Mammary epithelial cell (primary cell): ENCODE measurements at places on chromosomes 11 and 22.

GRCh38 chr11:102007567-102008437, 39.4 kb upstream of the CFAP300 start:
- DNase-seq, result peak; percentile 59

- DNase-seq, result no peak
Measured at GRCh38 chr11:79358258-79358657, 82.6 kb downstream of the TENM4 start.

DNA sequence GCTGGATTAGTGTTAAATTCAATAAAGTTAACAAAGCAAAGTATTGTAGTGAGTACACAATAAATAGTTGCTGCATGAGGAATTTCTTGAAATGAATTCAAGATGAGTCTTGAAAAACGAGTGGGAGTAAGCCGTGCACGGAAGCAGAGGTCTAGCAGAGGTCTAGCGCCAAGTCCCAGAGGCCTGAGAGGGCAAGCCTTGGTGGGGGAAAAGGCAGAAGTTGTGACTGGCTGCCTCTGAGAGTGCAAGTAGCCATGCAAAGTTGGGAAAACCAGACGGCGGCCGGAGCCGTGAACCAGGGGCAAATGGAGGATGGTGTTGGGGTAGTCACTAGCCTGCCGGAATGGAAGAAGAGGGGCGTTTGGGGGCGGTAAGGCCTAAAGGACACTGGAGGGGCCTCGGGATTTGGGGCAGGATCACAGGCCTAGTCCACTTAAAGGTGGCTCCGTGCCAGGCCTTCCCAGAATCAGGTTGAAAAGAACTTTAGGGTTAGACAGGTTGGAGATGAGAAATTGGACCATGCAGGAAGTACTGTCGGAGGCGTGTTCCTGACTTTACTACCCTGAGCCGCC, 379 bp upstream of the SLC3A2 start:
- DNase-seq, result peak; percentile 78

GRCh38 chr11:126305699-126306098, 1.8 kb downstream of the DCPS start:
- no peak for DNase-seq

DNA sequence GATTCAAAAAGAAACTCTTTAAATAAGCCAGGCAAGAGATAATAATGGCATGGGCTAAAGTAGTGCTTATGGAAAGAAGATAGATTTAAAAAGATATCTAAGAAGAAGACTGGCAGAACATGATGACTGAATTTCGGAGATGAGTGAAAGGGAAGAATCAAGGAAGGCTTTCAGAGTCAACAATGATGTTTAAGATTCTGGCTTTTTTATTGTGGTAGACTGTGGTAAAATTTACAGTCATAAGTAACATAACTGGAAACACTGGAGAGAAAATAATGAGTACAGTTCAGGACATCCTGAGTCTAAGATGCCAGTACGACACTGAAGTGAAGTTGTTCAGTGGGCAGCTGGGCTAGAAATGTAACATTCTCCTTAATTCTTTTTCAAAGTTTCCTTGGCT, 85.2 kb downstream of the PHF21A start:
- no peak for DNase-seq

DNA sequence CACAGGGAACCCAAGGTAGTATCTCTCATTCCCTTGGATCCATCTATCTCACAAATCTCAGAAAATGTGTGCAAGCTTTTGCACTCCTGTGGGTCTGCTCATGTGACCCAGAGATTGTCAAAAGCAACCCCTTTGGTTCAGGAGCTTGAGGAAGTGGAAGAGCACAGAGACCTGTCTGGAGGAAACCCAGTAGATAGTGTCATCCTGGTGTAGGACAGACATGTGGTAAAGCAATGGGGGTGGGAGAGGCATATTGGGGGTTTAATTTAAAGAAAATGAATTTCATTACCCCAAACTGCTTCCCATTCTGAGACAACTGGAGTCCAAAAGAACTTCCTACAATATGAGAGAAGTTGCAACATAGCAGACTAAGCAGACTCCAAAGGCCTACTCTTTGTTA, 5.8 kb upstream of the MS4A14 start:
- DNase-seq, result no peak

- no peak for DNase-seq
Measured at GRCh38 chr11:90407350-90407749, 184.5 kb upstream of the CHORDC1 start.

GRCh38 chr22:47495110-47495509, 732.7 kb downstream of the TBC1D22A start:
- DNase-seq, result no peak

GRCh38 chr11:9774591-9775397, 110.9 kb downstream of the SWAP70 start:
- no peak for DNase-seq
